Astrocyte of the cerebellum (primary cell): ENCODE measurements at places on chromosomes 4 and X.

GRCh38 chr4:100146756-100147155 lies 43.5 kb downstream of the DDIT4L start:
- DNase-seq = no peak

- no peak for DNase-seq
Observed at GRCh38 chr4:19523964-19524363, 727.7 kb upstream of the SLIT2 start.

DNA sequence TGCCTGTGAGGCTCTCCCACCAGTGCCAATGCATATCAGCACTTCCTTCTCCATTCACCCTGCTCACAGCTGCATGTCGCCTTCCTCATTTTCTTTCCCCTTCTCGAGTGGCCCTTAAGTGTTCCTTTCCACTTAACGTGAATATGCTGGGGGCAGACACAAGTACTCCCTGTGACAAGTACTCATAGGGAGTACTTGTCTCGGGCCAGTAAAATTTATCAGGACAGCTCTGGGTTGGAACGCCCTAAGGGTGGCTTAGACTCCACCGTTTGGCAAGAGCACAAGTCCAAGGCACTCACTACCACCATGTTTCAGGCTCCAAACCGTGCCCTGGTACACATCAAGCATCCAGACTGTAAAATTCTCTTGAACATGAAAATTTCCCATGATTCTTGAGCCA lies 3.9 kb upstream of the LDOC1 start:
- no peak for DNase-seq

DNA sequence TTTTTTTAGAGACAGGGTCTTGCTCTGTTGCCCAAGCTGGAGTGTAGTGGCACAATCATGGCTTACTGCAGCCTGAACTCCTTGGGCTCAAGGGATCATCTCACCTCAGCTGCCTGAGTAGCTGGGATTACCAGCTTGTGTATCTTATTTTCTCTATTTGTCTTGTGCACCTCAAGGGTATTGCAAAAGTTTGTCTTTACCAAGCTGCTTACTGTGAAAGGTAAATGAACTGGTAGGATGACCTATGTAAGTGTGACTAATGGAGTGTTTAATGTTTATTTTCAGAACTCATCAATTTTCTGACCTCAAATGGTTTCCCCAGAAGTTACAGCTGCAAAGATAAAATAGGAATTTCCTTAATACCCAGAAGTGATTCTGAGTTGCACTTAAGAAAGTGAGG lies 5.3 kb upstream of the FGA start:
- no peak for DNase-seq

DNA sequence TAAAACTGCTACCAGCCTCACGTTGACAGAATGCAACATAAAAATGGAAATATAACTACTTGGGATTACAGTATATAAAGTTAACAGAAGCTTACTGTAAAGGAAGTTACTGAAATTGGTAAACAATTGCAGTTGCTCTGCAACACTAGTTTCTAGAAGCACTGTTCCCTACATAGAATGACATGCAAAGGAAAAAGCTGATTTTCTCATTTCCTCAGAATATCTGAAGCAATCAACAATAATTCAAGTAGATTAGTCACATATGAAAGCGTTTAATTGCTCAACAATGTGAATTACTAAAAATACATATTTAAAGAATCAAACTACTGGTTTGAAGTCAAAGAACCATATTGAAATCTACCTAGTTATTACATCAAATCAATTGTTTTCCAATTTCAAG lies 31.8 kb downstream of the PDGFC start:
- DNase-seq = no peak

- no peak for DNase-seq
Observed at GRCh38 chr4:86249074-86249473, 110.8 kb downstream of the MAPK10 start.

DNA sequence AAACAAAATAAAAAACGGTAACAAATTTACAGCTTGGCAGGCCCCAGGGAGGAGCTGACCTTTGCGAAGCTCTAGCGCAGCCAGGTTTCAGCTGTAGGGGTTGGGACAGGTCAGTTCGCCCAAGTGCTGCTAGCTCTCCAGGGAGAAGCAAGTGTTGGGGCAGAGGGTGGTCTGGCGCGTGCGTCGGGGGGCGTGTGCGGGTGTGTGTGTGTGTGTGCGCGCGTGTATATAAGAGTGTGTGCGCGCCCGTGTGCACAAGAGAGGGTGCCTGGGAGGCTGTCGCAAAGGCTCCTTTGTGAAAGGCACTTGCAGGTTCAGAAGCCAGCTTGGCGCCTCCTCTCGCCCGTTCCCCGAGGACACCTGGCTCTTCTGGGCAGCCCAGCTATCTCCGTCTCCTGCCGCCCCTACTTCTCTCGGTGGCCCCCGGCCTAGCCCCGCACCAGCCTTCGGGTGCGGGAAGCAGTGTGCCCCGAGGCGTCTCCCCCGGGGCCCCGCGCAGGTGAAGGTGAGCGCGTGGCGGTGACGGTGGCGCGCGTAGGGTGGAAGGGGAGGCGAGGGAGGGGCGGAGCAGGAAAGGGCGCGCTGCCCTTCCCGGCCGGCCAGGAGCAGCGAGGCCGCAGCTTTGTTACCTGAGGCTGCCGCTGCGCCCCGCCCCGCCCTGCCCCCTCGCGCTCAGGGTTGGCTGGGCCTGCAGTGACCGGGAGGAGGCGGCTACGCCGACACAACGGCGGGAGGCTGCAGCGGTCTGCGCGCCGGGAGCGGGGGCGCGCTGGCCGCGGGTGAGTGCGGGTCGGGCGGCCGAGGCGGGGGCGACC lies at the start of gene FHDC1:
FHDC1 (plus strand) TSS at position 693 of the 815 bp plus-strand sequence. CDS start 6,735 bp downstream, outside the sequence.
- DNase-seq = no peak

GRCh38 chr4:89837993-89838390 lies 1.0 kb upstream of the SNCA start:
- no peak for DNase-seq
